ENCODE measurements at places on chromosomes 7 and 10.

GRCh38 chr10:48523820-48524758, 80.8 kb downstream of the ARHGAP22 start:
- DNase-seq = no peak

- no peak for DNase-seq
These were observed 49.7 kb downstream of the ADCY1 start for GRCh38 chr7:45623740-45624391.

DNA sequence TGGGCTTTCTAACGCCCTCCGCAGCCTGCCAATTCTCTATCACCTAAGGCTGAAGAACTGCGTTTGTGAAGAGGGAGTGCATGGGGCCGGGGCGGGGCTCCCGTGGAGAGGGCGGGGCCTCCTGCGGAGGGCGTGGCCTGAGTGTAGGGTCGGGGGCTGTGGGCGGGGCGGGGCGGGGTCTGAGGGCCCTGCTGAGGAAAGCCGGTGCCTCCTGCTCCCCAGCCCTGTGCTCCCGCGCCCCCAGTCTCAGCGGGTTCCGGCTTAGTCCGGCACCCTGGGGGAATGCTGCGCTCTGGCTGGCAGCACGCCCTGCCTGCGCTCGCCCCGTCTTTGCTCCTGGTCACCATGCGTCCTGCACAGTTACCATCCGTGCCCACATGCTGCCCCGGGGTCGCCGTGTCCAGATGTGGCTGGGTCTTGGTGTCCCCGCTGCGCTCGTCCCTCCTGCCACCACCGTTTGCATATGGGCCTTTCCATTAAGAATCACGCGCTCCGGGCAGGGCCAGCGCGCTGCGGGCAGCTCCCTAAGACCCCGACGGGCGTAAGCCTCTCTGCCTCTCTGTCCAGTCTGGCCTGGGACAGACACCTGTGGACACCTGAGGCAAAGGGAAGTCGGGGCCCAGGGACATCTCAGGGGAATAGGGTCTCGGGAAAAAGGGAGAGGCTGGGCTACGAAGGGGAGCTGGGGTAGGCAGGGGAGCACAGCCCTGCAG, 144.0 kb upstream of the RET start:
- DNase-seq = peak; percentile 75

GRCh38 chr10:133124357-133125211, 35.4 kb upstream of the KNDC1 start:
- DNase-seq = peak; percentile 16

DNA sequence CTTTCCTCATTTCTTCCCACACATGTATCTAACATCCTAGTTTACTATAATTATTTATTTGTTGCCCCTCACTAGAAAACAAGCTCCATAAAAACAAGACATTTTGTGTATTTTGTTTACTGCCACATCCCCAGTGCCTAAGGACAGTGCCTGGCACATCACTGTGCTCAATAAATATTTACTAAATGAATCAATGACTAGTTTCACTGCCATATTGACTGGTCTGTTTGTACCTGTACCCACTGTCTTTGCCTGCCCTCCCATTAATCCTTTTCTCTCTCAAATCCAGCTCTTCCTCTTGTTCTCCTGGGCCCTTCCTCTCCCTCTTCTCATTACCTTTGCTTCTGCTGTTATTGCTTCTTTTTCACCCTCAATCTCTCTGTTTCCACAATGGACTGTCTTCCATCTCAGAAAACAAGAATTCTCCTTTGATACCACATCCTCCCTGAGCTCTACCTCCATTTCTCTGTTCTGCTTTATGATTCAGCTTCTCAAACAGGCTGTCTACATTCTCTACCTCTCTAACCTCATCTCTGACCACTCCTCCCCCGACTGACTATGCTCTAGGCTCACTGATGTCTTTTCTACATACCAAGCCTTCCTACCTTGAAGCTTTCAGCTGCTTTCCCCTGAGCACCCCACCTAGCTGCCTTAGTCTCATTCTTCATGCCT, 8.3 kb upstream of the FAM133B start:
- DNase-seq = no peak

- no peak for DNase-seq
These were observed 34.2 kb downstream of the PARD3 start for GRCh38 chr10:34780818-34781380.

DNA sequence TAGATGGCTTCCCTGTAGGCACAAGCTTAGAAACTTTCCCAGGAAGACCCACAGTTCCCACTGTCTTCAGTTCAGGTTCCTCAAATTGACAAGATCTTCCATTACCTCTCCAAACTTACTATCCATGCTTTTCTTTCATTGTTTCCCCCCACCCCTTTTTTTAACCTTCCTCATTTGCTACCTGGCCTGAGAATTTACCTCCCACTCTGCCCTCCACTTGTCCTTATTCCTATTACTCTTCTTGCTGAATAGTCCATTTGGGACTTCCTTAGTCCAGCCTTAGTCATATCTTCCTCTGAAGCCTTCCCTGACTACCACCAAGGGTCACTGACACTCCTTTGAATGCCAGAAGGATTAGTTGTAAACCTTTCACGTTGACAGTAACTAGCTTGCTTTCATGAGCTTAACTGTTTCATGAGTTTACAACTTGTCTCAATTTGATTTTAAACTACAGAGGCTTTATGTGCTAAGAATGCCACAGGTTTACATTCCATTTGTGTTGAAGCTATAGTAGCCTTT, 1.2 kb upstream of the CALU start:
- DNase-seq = no peak

GRCh38 chr10:112091703-112092102, 91.9 kb downstream of the GPAM start:
- no peak for DNase-seq

DNA sequence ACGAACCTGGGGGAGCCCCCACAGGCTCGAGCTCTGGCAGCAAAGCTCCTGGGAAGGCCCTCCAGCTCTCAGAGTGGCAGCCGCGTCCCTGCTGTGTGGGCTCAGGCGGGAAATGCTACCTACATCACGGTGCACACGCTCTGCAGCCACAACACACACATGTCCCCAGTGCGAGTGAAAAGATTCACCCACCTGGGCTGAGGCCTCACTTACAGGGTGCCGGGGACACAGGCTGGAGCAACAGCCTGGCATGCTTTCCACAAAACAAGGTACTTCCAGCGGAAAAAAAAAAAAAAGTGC, 410.4 kb upstream of the FOXK1 start:
- DNase-seq = no peak

GRCh38 chr10:53209944-53210611, 437.5 kb upstream of the MBL2 start:
- DNase-seq = no peak

Data from activated T-cell treated with anti-CD3 and anti-CD28 coated beads, Interleukin-2, amount 50 U/mL, for 1 hour (primary cell).